ENCODE measurements at places on chromosomes 3 and 15. TPM values are rescaled to one million over a fixed set of nuclear protein-coding genes. Genes with fewer than 3 reads are reported as not detected.

Gene ZNF80
- total RNA-seq = not detected

Gene GLT8D1
- total RNA-seq = 71.1 TPM

Gene CHRM5
- total RNA-seq = not detected

Gene P2RY12
- total RNA-seq = 0.18 TPM

DNA sequence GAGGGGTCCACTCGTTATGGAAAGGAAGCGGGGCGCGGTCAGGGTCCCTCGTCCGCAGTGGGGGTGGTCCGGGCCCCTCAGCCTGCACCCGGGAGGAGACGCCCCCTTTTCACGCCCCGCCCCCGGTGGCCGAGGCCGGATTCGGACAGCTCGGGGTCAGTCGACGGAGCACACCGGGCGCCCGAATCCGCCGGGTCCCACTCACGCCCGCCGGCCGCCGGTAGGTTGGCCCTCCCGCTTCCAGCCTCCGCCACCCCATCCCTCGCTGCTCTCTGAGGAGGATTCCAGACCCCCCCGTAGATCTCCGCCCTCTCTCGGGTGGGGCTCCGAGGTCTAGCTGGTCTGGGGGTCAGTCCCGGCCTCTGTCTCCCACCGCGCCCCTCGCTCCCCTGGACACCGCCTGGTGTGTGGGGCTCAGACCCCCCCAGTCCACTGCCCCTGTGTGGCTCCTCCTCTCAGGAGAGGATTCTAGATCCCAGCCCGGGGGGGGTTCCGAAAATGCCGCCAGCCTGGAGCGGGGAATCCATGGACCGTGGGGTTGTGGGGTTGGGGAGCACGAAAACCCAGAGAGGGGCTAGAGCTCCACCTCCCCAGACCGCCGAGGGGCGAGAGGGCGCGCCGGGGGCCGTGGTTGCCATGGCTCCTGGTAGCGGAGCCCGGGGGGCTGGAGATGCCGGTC, 725 bp downstream of the CHL1 start:
- DNase-seq = no peak

- DNase-seq = peak; percentile 13
Measured at GRCh38 chr3:153373606-153374005, 211.6 kb downstream of the RAP2B start.

GRCh38 chr3:72036899-72037298, 252.0 kb upstream of the PROK2 start:
- peak; percentile 74 for DNase-seq

- peak; percentile 43 for DNase-seq
Measured at GRCh38 chr3:111924283-111924682, 54.5 kb upstream of the ABHD10 start.

GRCh38 chr15:77276096-77276495, 143.8 kb downstream of the PEAK1 start:
- no peak for DNase-seq

DNA sequence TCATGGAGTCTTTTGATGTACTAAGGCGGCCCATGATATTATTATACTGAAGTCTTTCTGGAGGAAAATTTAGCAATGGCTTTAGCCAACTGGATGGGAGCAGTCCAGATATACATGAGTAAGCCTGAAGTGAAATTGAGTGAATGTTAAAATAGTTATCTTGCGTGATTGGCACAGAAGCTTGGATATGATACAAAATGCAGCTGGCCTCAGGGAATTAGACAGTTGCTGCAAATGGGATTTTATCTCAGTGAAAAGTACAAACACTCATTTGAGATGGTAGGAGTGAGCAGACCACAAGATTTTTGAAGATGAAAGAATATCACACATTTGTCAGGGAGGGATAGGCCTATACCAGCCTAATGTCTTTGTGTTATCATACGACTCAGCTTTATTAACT, 8.9 kb downstream of the LMOD3 start:
- DNase-seq = peak; percentile 63

GRCh38 chr15:98978153-98978552, 29.4 kb downstream of the PGPEP1L start:
- DNase-seq = no peak

GRCh38 chr3:50211930-50212329, 6.9 kb downstream of the SLC38A3 start:
- peak; percentile 9 for DNase-seq

GRCh38 chr15:95152741-95153140, 921.4 kb downstream of the MCTP2 start:
- no peak for DNase-seq

DNA sequence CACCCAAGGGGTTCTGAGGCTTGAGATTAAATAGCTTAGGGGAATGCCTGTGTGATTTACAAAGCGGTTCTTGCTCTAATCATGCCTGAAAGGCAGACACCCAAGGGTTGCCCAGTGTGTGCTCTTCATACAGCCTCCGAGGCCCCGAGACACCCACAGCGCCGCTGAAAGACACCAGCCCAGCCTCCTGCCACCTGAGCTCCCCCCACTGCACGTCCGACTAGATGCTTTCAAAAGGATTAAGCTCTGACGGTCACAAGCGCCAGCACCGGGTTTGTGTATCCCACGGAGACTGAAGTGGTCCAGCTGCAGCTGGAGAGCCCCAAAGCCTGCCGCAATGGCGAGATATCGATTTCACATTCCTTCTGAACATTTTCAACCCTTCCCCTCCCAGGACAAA, 50.3 kb downstream of the SPATA12 start:
- no peak for DNase-seq

All from fibroblast of the aortic adventitia (primary cell).